ENCODE measurements at places on chromosomes 16 and 17. TPM values are rescaled to one million over a fixed set of nuclear protein-coding genes. Genes with fewer than 3 reads are reported as not detected.

The PIGL gene
- polyA plus RNA-seq = 44.5 TPM

The TEX19 gene
- 0.06 TPM for polyA plus RNA-seq

The TNRC6C gene
- 18.0 TPM for polyA plus RNA-seq

The CDYL2 gene
- polyA plus RNA-seq = 7.3 TPM

The SCARF1 gene
- polyA plus RNA-seq = 7.3 TPM

The CLEC18C gene
- 71.1 TPM for polyA plus RNA-seq

The SLC22A31 gene
- polyA plus RNA-seq = 0.63 TPM

The KRTAP4-6 gene
- polyA plus RNA-seq = not detected

The C16orf86 gene
- polyA plus RNA-seq = 4.8 TPM

The HOXB7 gene
- 59.9 TPM for polyA plus RNA-seq
